Tibial nerve (tissue), 4 donors: ENCODE measurements at places on chromosomes 1 and 21.

DNA sequence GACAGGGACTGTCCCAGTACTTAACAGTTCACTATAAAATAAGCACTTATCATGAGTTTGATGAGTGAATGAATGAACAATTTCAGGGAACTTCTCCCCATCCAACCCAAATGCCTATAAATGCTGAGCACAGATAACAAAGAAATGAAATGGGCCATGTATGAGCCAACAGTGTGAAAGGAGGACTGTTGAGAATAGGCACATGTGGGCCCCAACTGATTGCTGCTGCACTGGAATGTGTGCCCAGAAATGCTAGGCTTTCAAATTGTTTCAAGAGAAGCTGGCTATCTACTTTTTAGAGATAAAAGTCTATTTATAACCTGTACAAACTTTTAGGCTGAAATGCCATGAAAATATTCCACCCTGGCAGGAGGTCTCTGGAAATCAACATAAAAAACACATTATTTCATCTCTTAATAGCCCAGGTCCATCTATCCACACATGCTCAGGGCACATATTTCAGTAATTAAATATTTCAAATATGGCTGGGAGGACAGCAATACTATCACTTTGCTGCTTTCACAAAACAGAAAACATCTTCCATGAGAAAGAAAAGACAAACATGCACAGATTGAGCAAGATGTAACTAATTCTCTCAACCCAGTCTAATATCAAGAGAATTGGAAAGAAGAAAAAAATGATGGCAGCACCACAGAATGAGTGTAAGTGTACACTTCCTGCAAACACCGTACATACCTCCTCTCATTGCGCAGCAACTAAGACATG, 49.8 kb downstream of the COLGALT2 start:
- DNase-seq: no peak

DNA sequence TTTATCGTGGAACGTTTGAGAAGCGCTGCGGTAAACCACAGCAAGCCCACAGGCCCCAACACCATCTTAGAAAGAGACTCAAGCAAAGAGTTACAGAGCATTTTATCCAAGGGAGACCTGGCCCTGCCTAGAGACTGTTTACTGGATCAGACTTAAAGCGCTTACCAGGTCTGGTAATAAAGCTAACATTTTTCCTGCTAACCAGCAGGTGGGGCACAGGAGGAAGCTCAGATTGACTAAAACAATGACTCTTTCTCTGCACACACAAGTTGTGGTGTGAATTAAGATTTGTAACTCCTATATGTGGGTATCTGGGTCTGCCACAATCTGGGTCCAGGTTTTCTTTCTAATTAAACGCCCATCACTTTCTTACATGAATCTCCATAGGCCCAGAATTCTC, 136.5 kb upstream of the ETS2 start:
- DNase-seq: no peak

DNA sequence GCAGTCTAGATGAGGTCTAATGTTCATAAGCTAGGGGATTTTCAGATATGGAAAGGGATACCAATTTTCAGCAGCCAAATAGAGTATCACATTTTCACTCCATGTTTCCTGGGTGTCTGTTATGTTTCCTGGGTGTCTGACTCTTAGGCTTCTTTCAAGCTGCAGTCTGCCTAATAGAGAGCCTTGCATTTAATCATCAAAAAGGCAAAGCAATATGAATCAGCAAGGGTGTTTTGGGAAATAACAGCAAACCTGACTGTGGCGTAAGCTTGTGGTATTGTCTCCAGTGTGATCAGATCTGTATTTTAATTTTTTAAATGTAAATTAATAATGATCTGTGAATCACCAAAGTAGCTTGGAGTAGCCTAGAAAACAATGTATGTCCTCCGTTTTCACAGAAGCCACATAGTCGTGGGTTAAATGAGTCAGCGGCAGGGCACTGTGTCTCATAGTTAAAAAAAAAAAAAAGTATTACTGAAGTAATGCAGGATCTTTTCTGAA, 10.4 kb downstream of the LGALS8 start:
- no peak for DNase-seq

- no peak for DNase-seq
These were observed 32.3 kb downstream of the CCDC185 start for GRCh38 chr1:223425550-223425949.

GRCh38 chr1:224735159-224735558, 119.0 kb downstream of the CNIH3 start:
- DNase-seq: no peak

- DNase-seq: no peak
These were observed 9.4 kb downstream of the SOD1 start for GRCh38 chr21:31668651-31669491.

DNA sequence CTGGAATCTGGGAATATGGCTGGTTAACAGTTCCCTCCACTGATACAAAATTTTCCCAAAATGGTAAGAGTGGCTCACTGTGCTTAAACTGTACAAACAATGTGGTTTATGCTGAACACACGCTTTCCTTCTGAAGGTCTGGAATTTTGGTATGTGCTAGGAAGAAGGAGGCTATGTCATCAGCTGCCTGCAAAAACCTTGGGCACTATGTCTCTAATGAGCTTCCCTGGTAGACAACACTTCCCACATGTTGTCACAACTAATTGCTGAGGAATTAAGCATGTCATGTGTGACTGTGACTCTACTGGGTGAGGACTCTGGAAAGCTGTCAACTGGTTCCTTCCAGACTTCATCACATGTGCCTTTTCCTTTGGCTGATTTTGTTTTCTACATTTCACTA, 29.2 kb downstream of the IPP start:
- no peak for DNase-seq
